ENCODE measurements at places on chromosomes 3 and 15.

DNA sequence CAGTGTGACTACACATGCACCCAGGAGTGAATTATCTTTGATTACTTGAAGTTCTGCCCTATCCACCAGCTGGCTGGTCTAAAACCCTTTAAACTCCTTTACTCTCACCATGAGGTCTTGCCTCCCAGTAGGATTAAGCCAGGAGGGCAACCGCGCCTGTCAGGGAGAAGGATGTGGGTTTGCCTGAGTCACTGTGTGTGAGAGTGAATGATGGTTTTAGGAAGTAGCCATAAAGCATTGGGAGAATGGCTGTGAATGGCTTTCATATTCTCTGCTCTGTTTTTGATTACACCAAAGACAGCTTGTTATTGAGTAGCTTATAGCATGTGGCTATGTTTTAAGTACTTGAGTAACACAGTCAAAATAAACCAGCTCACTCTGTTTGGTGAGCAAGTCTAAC lies 637.7 kb upstream of the TBL1XR1 start:
- no peak for DNase-seq

GRCh38 chr3:134693804-134694203 lies 43.0 kb upstream of the KY start:
- no peak for DNase-seq

- DNase-seq: no peak
Observed at GRCh38 chr15:88533376-88533775, 13.1 kb downstream of the DET1 start.

GRCh38 chr3:98699132-98699531 lies 64.0 kb upstream of the ST3GAL6 start:
- DNase-seq: no peak

Data from hypothalamus (tissue), 51 donors.